ENCODE measurements at places on chromosomes 2 and 18.

DNA sequence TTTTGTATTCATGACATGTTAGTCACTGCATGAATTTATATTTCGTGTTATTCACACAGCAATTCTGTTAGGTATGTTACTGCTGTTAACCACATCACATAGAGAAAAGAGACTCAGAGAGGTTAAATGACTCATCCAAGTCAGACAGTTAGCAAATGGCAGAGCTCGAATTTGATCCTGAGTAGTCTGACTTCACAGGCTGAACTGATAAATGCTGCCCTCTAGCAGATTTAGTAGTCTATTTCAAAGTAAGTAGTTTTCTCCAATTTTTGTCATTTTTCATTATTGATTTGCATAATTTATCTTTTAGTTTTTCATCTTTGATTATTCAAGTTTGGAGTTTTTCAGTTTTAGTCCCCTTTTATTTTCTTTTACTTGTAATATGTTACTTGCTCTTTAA, 58.3 kb downstream of the WDR7 start:
- DNase-seq, result peak; percentile 31

DNA sequence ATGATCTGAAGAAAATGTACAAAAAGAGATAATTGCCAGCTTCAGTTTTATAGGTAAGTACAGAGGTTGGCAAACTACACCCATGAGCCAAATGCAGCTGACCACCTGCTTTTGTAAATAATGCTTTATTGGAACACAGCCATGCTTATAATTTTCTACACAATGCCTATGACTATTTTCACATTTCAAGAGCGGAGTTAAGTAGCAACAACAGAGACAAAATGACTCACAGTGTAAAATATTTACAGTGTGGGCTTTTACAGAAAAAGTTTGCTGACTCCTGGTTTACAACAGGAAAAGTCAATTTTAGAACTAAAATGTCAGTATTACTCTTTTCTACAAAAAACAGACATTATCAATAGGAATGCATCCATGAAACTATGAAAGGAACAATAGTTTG, 26.0 kb downstream of the CWC22 start:
- no peak for DNase-seq

DNA sequence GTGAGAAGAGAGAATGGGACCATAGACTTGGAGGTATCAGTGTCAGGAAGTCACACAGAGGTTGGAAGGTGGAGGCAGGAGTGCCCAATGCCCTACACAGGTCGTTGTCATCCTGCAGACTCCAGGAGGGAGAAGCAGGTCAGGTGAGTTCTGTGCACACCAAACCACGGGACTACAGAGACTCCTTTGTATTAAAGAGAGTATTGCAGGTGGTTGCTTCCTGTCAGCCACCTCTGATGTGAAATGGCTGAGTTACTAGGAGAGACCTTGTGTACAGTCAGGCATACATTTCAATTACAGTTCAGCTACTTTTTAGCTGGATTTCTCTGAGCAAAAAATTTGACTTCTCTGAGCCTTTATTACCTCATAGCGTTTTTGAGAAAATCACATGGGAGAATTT, 51.6 kb downstream of the SPP2 start:
- no peak for DNase-seq

DNA sequence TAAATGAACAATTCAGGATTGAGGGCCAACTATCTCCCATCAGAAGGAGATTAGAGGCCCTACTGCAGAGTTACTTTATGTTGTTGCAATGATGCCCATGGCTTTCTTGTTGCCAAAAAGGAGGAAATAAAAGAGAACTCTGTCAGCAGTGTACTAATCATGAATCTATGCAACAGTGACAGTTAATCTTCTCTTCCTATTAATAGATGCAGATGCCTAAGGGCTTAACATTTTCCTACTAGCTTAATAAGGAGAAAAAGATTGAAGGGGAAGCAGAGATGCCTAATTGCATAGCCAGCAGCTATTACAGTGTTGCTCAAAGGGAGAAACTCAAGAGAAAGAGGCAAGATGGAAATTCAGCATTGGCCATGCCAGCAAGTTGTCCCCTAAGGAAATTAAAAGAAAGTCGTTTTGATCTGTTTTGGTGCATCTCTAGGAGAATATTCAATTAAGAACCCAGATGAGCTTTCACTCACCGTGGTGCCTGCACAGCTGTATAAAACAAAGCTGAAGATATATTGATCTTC, 107.1 kb upstream of the KCNJ3 start:
- no peak for DNase-seq

DNA sequence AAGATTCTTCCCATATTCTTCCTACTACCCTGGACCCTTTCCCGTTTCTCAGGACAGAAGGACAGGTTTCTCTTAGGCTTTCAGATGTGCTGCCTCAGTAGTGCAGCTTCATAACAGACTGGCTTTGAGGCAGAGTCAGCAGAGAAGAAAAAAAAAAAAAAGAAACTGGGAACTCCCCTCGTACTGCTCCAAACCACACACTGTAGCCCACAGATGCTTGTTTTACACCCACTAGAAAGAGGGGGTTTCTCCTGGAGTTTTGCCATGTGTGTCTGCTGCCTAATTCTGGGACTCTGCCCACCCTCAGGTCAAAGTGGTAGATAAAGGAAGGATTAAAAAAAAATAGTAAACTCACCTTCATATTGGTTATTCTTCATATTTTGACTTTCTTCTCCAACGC, 95.9 kb downstream of the NCOA1 start:
- no peak for DNase-seq

DNA sequence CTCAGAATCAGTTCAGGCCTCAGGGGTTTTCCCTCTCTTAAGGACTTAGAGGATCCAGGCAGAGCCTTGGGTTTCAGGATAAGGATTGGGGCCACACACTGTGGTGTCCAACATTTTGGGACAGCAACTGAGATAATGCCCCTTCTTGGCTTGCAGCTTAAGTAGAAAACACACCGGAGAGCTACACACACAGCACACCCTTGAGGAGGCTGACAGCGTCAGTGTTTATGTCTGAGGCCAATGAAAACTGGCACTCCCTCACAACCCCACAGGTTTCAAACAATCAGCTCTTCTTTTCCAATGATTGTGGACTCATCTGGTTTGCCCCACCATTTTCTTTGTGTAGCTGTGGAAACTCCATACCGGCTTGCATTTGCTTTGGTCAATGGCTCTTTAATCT, 257.7 kb downstream of the CDCA7 start:
- no peak for DNase-seq

DNA sequence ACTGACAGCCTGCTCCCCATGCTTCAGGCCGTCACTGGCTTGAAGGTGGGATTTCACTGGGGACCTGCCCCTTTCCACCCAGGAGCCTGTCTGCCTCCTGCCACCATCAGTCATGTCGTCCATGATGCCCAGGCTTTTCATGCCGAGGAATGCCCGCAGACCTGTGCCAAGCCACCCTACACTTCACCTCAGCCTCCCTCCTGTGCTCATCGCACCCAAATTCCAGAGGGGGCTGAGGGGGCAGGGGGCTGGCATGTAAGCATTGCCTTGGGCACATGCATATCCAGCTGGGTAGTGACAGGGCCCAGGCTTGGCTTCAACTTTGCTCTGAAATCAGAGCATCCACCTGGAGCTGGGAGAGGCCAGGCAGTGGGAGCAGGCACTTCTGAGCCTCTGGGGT, 20.9 kb upstream of the RPRM start:
- no peak for DNase-seq

DNA sequence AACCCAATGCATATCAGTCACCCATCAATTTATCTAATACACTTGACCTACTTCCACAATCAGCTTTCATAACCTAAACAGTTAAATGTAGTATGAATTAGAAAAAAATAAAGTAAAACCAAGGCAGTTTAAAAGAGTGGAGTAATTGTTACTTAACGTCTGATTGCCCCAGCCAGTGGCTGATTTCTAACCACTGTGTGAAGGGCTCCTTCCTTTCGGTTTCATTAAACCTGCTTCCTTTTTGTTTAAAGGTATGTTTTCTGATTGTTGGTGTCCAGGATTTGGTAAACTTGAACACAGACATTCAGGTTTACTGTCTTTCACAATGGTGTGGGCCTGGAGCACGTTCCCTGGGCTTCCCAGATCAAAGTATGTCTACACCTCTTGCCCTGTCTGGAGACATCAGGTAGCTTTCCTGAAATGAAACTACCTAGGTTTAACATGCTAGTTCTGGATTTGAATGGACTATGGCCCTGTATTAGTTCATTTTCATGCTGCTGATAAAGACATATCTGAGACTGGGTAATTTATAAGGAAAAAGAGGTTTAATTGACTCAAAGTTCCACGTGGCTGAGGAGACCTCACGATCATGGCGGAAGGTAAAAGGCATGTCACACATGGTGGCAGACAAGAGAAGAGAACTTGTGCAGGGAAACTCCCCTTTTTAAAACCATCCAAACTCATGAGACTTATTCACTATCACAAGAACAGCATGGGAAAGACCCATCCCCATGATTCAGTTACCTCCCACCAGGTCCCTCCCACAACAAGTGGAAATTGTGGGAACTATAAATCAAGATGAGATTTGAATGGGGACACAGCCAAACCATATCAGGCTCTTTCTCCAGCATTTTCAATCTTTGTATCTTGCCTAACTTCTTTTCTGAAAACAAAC, 605.2 kb upstream of the ID2 start:
- no peak for DNase-seq

DNA sequence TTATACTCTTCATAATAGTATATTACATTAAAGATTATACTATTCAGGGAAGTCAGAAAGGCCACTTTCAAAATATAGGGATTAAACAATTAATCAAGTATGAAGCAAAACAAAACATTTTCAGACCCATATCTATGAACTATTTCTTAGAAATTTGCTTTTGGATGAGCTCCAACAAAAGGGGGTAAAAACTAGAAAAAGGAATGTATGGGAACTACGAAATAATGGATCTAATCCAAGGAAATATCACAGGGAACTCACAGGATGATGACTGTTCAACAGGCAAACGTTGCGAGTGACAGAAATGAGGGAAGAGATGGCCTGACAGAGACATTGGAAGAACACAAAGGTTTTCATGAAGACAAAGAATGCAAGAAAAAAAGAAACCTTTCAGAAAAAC, 27.9 kb downstream of the G6PC2 start:
- DNase-seq, result no peak

- no peak for DNase-seq
Measured at GRCh38 chr2:141555876-141556470, 574.8 kb downstream of the LRP1B start.

DNA sequence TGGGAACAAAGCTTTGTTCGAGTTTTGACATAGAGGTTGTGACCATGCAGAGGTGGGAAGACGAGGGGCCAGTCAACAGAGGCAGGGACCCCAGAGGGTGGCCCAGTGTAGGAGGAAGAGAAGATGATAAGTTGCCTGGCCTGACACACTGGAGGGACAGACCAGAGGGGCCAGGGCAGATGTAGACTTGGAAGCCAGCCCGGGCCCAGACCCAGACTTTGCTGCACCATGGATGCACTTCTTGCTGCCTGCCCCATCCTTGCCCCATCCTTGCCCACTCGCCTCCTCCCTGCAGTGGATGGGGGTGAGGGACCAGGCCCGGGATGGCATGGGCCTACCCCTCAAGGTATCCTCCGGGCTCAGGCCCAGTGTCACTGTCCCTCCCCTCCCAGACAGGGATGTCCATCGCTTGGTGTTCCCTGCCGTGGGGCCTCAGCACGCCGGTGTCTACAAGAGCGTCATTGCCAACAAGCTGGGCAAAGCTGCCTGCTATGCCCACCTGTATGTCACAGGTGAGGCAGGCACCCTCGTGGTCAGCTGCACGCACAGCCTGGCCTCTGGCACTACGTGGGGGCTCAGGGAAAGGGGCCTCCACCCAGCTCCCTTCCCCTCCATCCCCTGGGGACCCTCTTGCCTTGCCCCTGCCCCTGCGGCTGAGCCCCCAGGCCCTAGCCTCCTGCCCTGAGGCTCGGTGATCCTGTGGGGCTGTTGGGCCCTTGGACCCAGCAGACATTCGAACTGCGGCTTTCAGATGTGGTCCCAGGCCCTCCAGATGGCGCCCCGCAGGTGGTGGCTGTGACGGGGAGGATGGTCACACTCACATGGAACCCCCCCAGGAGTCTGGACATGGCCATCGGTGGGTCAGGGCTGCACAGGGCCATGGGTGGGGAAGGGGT, 27.0 kb upstream of the GMPPA start:
- no peak for DNase-seq

DNA sequence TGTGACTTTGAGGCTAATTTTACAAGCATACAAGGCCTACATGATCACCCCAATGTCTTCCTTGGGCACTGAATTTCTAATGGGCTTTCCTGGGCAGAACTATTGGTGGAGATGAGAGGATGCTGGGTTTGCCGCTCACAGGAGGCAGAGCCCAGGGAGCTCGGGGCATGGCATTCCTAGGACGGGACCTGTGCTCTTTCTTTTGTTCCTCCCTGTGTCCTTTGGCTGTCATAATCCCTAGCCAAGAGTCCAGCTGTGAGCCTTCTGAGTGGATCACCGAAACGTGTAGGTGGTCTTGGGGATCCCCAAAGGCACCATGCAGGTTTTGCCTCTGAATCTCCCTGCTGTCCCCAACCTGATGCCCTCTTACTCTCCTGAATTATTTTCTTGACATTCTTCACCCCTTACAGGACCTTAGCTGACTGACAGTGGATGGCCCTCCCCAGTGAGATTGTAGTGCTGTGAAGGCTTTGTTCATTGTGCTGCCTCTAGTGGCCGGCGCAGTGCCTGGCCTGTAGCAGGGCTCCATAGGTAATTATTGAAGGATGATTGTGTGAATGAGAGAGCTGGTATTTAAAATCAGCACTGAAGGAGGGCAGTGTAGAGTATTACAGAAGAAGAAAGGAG, 221.9 kb downstream of the ZNF407 start:
- DNase-seq, result no peak

DNA sequence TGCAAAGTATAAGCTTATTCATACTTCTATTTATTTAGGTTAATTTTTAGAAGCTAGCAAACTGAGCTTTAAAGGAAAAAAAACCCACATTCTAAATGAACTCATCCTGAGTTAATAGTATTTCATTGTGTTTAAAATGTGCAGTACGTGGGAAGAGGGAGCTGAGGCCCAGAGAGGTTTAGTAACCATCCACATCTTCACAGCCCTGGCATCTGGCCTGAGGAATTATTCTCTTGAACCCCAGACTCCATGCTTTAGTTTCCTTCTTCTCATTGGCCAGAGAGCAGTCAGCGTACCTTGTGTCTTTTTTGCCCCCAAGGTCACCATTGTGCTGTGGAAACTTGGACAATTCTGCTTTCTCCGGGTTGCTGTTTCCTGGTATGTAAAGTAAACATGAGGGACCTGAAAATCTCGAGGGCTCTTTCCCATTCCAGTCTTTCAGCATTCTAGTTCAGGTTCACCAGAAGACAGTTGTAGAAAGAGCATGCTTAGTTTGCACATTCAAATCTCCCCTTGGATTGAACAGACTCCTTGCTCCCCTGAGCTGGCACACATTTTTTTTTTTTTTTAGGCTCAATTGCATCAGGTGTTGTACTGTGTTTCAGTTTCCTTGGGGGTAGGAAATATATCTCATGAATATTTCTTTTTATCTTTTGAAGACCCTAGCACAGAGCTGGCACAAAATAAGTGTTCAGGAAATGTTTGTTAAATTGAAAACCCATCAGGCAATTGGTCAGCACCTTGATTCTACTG, 81.4 kb downstream of the MYCN start:
- no peak for DNase-seq

GRCh38 chr2:45651415-45652089, at the start of gene PRKCE:
TSS of gene PRKCE (plus strand) at chr2:45651675.
- peak; percentile 43 for DNase-seq

- DNase-seq, result no peak
Measured at GRCh38 chr2:207073801-207074678, 91.7 kb downstream of the KLF7 start.

- DNase-seq, result no peak
Measured at GRCh38 chr2:165691615-165692014, 102.4 kb downstream of the GALNT3 start.

Data from activated gamma-delta T cell treated with Interleukin-2 at 50 U/mL for 16 hours (primary cell).